ENCODE measurements at places on chromosomes 7 and 10. TPM values are rescaled to one million over a fixed set of nuclear protein-coding genes. Genes with fewer than 3 reads are reported as not detected.

Gene PGAM2
- total RNA-seq, result 0.66 TPM

Gene C10orf67
- not detected for total RNA-seq

- no peak for DNase-seq
These were observed 734 bp downstream of the CHST3 start for GRCh38 chr10:71964743-71965515.

DNA sequence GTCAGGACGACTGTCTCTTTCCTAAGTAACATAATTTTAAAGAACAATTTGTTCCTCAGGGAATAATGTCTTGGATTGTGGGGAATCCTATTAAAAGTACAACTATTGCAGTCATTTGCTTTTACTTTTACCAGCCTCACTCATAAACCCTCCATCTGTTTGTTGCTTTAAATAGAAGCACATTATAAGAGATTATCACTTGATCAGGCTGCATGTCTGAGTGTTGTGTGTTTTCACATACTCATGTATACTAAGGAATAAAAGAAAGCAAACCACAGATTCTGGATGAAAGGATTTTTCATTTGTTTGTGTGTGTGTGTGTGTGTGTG, 1077.8 kb downstream of the KCNMA1 start:
- no peak for DNase-seq

Gene CYP2W1
- 0.23 TPM for total RNA-seq

DNA sequence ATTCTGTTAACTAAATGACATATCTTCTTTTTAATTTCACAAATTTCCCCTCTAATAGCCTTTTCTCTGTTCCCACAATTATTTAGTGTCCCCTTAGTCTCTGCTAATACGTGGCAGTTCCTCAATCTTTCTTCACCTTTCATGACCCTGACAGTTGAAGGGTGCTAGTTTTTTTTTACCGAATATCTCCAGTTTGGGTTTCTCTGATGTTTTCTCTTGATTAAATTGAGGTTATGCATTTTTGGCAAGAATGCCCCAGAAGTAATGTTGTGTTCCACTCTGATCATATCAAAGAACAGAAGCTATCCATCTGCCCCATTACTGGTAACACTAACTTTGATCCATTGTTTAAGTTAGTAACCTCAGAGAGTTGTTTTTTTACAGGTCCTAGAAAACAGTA, 133.6 kb upstream of the ASAH2 start:
- no peak for DNase-seq

Gene NPSR1
- not detected for total RNA-seq

DNA sequence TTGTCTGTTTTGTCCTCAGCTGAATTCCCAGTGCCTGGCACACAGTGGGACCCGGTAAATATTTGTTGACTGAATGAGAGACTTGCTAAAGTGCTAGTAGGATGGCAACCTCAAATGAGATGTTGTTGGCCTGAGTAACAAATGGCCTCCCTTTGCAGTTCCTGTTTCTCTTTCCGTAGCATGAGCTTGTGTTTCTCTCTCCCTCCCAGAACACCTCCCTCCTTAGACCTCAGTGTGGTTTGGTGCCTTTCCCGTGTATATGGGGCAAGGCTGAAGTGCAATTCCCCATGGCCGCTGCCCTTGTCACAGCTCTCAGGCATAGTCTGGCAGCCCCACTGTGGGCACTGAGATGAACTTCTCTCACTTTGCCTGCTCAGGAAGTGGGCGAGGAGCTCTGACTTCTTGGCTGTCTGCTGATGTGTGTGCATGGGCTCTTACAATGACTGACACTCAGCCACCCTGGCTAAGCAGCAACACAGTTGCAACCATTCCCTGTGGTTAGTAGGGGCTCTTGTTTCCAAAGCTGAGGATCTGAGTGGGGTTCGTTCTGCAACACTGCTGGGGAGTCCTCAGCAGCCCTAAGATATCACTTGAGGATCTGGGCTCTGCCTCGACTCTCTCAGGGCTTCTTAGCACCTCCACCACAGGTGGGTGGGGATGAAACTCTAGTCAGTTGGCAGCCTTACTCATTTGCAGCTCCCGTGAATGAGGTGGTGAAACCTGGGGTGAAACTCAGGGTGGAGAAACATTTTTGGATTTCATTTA, 136.1 kb downstream of the ICA1 start:
- DNase-seq, result no peak

DNA sequence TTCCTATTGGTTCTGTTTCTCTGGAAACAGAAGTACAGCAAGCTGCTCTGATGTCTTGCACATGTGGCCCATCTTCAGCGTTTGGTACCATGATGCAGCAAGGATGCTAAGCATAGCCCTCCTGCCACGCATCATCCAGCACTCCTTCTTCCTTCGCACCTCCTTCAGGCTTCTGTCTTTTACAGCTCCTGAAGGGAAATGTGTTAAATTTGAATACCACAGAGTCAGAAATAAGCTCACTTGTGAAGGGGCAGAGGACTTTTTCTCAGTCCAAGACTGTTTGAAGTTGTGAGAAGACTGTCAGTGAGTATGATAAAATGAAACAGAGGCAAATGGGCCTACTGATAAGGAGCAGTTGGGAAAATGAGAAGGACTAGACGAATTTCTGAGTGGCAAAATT, 20.7 kb downstream of the TSPAN13 start:
- DNase-seq, result no peak

- no peak for DNase-seq
These were observed 36.9 kb downstream of the ZNRF2 start for GRCh38 chr7:30321089-30321881.

DNA sequence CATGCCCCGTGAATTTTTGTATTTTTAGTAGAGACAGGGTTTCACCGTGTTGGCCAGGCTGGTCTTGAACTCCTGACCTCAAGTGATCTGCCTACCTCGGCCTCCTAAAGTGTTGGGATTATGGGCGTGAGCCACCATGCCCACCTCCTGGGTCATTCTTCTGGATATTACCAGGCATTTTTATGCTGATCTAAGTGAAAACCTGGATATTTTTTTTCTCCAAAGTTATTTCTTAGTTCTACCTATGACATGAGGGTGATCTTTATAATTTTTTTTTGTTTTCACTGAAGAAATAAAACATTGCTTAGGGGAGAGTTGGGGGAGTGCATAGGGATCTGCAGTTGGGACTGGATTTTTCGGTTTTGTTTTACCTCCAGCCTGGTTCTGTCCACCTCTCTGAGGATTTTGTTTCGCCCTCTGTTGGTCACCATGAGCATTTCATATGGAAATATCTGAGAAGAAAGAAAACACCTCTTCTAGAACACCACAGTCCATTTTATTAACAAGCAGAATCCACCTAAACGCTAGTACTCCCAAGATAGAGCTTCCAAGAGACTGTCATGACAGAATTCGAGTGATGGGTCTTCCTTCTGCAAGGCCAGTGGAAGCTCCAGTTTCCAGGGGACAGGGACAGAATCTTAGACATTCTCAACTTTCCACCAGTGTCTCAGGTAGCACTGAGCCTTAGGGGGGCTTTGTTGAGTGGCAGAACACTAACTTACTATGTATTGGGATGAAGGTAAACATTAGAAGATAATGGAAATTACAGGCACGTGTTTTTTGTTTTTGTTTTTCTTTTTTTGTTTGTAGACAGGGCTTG, 33.4 kb upstream of the AFAP1L2 start:
- no peak for DNase-seq

Measured in esophagus muscularis mucosa (tissue), 4 donors.